ENCODE measurements at places on chromosomes 6 and 20.

DNA sequence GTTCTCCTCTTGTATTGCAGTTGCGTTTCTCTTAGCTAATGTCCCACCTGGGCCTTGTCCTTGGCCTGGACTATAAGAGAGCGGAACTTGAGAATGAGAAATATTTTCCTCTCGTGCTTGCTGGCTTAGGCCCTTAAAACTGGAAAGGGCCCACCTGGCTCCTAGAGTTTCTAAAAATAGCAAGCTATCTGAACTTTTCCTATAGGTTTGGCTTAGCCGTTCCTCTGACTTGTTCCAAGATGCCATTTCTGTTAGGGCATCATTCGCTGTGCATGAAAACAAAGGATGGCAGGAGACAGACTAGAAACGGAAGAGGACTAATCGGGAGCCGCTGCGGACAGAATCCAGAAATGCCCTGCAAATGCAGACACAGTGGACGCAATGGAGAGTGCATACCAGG is 4.5 kb downstream of the RIPOR3 start:
- DNase-seq = no peak

- no peak for DNase-seq
Measured at GRCh38 chr20:17616480-17617211, 46.8 kb downstream of the DSTN start.

DNA sequence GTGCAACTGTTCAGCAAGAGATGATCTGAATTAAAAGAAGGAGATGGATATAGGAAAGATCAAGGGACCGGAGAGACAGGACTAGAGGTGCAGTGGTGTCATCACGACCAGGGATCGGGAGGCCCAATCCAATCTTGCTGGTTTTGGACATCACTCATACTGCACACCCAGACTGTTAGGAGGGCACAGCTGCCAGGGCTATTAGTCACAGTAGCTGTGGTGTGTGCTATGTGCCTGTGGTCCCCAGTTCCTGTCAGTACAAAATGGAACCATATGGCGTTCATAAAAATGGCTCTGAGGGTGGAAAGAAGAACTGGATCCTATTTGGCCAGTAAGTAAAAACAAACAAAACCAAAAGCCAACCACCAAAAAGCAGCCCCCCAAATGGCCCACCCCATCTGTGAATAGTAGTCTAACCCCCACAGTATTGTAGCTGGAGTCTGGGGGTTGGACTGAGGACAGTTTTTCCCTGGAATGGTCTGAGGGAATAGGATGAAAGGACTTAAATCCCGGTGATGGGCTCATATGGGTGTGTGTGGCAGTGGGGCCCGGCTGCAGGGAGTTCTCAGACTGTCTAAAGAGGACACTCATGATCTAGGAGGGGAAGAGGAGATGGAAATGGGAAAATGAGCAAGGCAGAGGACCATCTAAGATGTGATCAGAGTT is 9.3 kb upstream of the NNAT start:
- no peak for DNase-seq

DNA sequence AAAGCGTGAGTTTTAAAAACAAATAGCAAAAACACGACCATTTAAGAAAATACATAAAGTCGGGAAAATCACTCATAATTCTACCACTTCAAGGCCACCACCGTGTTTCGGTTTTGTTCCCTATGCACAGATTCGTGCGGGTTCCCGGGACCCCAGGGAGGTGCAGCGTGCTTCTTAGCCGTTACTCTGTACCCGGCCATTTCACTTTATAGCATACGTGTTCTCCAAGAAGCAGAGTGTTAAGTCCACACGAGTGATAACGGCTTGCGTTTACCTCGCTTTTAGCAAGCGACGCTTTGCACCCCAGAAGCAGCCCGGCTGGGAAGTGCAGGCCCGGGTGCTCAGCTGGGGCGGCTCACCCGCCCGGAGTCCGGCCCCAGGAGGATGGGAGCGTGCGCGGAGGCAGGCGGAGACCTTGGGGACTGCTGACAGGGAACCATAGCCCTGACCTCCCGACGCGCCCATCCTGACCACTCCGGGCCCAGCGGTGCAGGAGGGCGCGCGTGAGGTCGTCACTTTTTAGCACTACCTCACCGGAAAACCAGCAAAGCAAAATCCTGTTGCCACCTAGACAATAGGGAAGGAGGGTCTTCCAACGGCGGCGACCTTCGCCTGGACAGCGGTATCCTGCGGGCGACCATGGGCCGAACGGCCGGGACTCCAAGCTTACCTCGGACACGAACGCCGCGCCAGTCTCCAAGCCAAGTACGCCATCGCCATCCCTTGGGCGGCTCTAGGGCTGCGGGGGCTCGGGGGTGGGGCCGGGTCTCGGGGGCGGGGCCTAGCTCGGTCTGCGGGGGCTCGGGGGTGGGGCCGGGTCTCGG is at the start of gene ECI2:
TSS of gene ECI2 (minus strand) at position 735 of the 824 bp plus-strand sequence. CDS start at position 720, 15 bp downstream.
- no peak for DNase-seq

GRCh38 chr6:47132724-47133123 is 90.6 kb upstream of the ADGRF1 start:
- DNase-seq = no peak

GRCh38 chr6:5729813-5730517 is 276.8 kb downstream of the NRN1 start:
- no peak for DNase-seq

- DNase-seq = no peak
Measured at GRCh38 chr6:36586606-36587005, 7.6 kb upstream of the SRSF3 start.

DNA sequence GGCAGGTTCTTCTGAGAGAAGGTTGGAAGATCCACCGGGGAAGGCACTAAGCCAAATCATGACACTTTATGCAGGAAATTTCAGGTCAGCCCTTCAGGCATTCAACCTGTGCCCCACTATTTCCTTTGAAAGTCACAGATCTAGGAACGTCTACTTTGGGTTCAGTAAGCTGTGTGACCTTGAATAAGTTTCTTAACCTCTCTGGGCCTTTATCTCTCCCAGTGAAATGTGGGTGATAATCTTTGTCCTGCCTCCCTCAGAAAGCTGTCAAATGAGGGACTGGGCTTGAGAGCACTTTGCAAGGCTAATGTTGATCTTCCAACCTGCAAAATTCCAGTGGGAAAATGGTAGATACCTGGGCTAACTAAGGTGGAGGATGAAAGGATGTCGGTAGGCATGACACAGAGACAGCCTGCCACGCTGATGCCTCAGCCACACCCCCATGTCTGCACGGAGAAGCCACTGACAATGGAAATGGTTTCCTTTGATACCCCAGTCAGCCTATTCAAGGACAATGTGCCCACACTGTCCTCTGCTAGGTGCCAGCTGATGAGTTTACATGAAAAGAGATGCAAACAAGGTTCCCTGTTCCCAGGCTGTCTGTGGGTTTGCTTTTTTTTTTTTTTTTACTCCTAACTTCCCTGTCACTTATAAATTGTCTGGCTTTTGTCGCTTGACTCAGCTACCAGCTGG is 9.3 kb downstream of the BNIP5 start:
- no peak for DNase-seq

DNA sequence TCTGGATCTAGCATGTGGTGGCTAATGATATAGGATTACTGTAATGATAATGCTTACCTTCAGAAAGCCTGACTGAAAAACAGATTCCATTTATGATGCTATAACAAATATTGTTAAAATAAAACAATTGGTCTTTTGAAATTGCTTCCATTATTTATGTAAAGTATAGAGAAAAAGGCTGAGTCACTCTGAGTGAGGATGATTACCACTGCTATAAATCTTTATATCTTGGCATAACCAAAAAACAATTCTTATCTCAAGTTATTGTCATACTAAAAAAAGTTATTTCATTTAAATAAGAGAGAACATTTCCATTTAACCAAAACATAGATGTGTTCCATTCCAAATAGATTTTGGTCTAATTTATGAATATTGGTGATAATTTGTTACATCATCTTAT is 53.0 kb upstream of the DST start:
- no peak for DNase-seq

DNA sequence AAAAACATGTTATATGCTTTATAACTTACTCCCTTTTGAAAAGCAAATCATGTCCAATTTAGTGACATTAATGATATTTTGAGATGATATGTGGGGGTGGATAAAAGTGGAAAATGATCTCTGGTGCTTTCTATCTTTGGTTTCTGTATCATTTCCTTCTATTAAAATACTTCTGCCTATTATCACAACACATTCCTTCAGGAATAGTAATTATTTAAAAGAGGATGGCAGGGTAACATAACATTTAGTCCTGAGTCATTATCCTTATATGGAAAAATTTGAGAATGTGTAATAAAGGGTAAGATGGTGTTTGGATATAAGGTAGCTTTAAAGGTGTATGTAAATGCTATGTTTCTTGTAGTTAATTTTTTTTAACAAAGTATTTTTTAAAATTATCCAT is 657.7 kb downstream of the PHF3 start:
- no peak for DNase-seq

DNA sequence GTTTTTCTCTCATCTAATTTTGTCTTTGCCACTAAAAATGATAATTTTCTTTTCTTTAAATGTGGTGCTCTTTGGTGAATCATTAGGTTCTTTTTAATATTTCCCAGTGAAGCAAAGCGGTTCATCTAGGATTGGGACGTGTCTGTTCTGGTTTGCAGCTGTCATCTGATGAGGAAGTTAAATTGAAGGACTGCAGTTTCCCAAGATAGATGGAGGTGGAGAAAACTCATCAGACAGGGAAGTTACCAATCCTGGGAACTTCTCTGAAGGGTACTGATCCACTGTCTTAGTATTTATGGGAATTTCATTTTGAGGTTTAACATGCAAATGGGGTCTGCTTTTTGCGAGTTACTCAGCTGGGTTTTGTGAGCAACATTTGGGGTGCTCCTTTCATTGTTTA is 2.4 kb upstream of the AARS2 start:
- DNase-seq = no peak

DNA sequence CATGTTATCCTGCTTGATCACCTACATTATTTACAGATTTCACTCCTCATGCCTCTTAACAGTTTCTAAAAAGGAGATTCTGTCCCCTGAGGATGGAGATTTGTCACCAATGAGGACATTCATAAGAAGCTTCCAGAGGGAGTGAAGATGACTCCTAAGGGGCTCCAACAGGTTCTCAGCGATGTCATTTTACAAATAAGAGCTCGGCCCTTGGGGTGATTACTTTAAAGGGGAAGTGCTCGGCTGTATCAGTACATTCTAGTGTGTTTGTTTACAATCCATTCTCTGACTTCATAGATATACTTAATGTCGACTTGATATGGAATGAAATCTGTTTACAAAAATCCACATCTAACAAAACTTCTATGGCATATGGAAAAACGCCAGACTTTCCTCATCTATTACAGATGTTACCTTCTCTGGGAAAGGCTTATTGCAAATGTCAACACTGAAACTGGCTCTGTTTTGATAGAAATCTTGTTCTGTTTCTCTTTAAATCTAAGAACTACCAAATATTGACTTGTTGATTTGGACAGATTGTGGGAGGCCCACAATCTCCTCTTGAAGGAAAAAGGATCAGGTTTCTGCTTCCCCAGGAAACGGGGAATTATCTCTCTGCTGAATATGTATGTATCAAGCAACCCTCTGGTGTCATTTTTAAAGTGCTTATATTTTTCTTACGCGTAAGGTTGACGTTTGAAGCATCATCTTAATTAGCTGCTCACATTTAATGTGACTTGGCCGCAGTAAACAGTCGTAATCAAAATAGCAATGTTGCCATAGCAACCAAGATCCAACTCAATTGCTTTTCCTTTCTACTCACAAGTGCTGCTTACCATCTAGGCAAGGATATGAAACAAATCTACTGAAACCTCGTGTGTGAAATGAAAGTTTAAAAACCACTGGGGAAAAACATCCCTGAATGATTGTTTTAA is 95.7 kb downstream of the SHLD1 start:
- no peak for DNase-seq

- DNase-seq = no peak
Measured at GRCh38 chr6:5173810-5174209, 86.9 kb downstream of the LYRM4 start.

- DNase-seq = no peak
Measured at GRCh38 chr6:144379356-144379755, 94.2 kb downstream of the UTRN start.

DNA sequence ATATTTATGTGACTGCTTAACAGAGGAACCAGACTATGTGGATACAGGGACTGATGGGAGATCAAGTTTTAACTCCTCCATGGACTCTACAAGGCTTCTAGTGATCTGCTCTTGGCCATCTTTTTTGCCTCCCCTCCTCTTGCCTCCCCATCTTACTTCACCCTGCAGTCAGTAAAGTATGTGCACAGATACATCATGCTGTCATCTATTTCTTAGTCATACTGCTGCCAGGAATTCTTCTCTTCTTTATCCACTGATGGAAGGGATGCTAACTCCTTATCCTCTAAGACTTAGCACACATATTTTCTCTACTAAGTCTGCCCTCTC is 27.6 kb upstream of the FAM83C start:
- DNase-seq = no peak
